ENCODE measurements at places on chromosomes 5 and 9.

GRCh38 chr9:110828264-110828663 lies 159.7 kb downstream of the MUSK start:
- DNase-seq: no peak

GRCh38 chr5:43332401-43332800 lies 19.2 kb upstream of the HMGCS1 start:
- no peak for DNase-seq

DNA sequence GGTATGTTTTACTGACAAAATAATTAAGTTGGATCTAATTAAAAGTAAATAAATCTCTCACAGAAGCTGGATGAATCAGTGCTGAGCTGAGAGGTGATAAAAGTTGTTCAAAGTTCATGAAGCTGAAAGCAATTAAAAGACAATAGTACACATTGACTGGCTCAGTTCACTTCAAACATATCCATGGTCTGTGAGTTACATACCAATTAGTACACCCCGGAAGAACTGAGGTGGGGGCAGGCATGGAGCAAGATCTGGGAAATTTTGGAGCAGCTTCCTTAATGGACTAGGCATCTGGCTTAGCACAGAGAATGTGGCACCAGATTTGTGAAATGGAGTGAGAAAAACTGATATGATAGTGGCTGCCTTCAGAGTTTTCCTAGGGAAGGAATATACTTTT lies 152.7 kb downstream of the ATP10B start:
- no peak for DNase-seq

- no peak for DNase-seq
Measured at GRCh38 chr5:132458226-132458560, 32.4 kb downstream of the IRF1 start.

GRCh38 chr9:121464968-121465367 lies 34.7 kb downstream of the GGTA1 start:
- DNase-seq: no peak

GRCh38 chr5:133309166-133309795 lies 257.5 kb downstream of the HSPA4 start:
- no peak for DNase-seq

GRCh38 chr5:9460885-9461645 lies 84.8 kb downstream of the SEMA5A start:
- DNase-seq: no peak

- no peak for DNase-seq
Measured at GRCh38 chr9:113508111-113508749, 44.7 kb downstream of the RGS3 start.

GRCh38 chr9:137299938-137300337 lies 2.1 kb downstream of the NRARP start:
- DNase-seq: no peak

- no peak for DNase-seq
Measured at GRCh38 chr5:134600600-134600999, 32.0 kb downstream of the SAR1B start.

GRCh38 chr5:149646564-149646963 lies 65.3 kb downstream of the ARHGEF37 start:
- DNase-seq: peak; percentile 81

- DNase-seq: no peak
Measured at GRCh38 chr9:4106760-4107143, 193.1 kb downstream of the GLIS3 start.

DNA sequence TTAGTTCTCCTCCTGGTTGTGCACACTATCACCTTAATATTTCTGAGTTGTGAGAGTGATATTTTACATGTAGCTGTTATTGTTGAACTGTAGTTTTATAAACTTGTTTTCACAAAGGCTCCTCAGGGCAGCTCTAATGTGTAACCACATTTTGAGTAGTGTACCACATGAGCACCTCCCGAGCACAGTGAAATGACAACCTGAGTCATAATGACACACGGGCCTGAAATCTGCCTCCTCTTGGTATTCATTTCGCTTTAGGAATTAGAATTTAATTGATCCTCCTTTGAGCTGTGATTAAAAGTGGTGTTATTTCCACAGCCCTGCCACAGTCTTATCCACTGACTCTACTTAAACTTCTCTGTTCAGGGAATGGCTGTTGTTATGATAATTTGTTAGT lies 7.9 kb downstream of the MTRR start:
- no peak for DNase-seq

- DNase-seq: no peak
Measured at GRCh38 chr9:92527832-92528521, 7.8 kb downstream of the ECM2 start.
